ENCODE measurements at places on chromosomes 4 and X.

- no peak for DNase-seq
These were observed 23.6 kb upstream of the GLOD5 start for GRCh38 chrX:48737940-48738339.

- DNase-seq, result no peak
These were observed 182.2 kb upstream of the TEX13C start for GRCh38 chrX:125137521-125137920.

DNA sequence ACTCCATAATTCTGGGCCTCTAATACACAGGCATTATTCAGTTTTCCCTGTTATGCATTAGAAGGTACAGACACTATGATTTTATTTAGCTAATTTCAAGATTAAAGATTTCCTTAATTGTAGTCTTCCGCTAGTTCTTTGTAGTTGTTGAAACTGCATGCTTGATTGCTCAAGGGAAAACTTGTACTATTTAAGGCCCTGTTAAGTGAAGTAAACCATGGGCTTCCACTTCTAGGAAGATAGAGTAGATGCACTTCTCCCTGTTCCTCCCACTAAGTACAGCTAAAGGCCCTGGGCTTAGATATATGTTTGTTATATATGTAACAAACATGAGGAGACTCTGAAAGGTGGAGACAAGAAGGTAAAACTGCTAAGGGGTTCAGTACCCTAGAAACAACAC lies 215.8 kb upstream of the LEF1 start:
- no peak for DNase-seq

GRCh38 chrX:87583679-87584078 lies 66.1 kb downstream of the KLHL4 start:
- DNase-seq, result no peak

GRCh38 chr4:3495204-3495975 lies 32.3 kb downstream of the DOK7 start:
- DNase-seq, result no peak

DNA sequence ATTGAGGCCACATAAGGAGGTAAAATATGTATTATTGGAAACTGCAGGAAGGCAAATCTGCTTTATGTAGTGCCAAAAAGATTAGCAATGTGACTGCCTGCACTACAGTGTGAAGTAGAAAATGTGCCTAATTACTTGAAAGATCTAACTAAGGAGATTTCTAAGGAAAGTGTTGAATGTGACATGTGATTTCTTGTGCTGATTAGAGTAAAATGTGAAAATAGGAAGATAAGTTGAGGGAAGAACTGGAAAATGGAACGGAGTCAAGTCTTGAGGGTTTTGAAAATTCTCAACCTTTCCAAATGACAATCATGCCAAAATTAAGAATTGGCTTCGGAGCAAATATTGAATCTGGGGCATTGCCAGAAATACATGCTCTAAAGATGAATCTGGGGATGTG lies 209.5 kb upstream of the SPOCK3 start:
- no peak for DNase-seq

DNA sequence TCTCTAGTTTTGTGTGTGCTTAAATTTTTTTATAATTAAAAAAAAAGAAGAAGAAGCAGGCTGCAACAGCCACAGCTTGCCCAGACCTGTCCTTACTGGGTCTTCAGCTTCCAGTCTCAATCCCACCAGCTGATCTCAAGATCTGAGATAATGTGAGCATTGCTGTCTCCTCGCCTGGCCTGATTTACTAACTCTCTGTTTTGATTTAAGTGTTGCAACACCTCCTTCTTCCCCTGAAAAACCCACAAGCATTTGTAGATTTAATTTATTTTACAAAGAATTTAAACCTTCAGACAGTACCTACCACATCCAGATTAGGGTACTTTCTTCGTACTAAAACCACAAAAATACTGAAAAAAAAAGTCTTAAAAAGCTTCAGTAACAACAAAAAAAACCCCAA lies 38.0 kb downstream of the FAM241A start:
- DNase-seq, result no peak

GRCh38 chr4:102454268-102454667 lies 46.9 kb upstream of the NFKB1 start:
- no peak for DNase-seq

GRCh38 chr4:13928214-13928613 lies 300.7 kb upstream of the BOD1L1 start:
- DNase-seq, result no peak

DNA sequence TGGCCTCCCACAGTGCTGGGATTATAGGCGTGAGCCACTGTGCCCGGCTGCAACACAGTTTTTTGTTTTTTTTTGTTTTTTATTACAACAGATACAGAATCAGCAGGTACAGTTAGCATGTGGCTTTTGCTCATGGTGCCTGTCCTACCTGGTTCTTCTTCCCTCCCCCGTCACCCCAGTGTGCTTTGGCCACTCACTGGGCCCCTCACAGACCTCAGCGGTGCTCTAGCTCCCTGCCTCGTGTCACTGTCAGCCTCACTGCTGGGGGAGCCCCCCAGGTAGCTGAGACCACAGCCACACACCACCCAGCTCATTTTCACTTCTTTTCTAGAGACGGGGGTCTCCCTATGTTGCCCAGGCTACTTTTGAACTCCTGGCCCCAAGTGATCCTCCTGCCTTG lies 38.7 kb downstream of the HTT-AS start:
- no peak for DNase-seq

- no peak for DNase-seq
These were observed 325.9 kb downstream of the NR3C2 start for GRCh38 chr4:148116264-148116663.

- no peak for DNase-seq
These were observed 43.1 kb downstream of the ADAMTS3 start for GRCh38 chr4:72525938-72526337.

DNA sequence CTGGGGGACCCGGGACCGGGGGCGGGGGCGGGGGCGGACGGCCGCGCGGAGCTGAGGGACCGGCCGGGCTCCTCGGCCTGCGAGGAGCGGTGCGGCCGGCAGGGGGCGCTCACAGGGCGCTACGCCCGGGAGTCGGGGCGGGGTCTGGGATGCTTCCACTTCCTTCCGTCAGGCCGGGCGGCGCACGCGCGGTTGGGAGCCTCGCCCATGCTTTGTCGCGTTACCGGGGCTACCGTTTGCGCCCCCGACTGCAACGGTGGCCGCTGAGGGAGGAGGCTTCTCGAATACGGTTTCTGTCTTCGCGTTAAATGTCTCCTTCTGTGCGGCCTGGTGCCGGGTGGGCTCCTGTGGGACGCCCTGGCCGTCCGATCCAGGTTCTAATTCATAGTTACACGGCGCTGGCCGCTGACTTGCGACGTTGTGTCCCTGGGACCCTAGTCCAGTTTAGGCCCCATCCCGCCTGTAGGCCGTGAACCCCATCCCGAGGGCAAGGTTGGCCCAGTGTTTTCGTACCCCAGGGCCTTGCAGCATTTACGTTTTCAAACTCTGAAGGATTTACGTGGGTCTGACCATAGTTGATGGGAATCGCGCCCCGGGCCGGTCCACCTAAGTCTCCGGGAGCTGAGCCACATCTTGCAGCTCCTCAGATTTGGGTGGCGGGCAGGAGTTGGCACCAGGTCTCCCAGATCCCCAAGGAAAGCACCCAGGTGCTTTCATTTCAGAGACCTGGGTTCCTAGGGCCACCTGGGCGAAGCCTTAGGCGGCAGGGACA lies 549 bp downstream of the MSL3 start:
- DNase-seq, result peak; percentile 85

GRCh38 chr4:6929812-6930464 lies 20.3 kb downstream of the TBC1D14 start:
- DNase-seq, result no peak

DNA sequence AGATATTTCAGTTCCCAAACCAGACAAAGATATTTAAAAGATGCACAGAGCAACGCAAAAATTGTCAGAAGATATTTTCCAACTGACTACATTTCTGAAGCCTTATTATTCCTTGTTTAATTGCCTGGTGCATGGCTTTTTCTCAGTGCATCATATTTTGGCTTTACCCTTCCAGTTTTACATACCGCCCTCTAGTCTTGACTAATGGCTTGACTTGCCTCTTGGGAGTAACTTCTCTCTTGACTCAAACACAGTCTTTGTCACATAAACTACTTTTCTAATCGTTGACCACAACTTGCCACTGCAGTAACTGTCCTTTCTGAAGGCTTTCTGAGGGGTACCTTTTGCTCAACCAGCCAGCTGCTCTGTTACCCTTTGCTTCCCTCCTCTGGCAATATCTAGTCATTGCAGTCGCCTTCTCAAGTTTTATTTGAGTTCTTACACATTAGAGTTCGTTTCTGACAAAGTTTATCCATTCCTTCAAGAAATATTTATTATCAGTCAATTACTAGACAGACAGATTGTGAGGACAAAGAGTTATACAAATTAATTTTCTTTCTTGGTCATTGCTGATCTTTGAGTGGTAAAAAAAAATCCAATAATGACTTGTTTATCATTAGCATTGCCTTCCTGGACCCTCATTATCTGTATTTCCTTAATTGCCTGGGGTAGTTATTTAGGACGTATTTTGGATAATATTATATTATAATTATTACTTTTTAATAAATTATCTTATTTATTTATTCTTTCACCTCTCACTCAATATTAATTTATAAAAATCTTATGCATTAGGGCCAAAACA lies 506.9 kb upstream of the PCDH10 start:
- DNase-seq, result no peak

DNA sequence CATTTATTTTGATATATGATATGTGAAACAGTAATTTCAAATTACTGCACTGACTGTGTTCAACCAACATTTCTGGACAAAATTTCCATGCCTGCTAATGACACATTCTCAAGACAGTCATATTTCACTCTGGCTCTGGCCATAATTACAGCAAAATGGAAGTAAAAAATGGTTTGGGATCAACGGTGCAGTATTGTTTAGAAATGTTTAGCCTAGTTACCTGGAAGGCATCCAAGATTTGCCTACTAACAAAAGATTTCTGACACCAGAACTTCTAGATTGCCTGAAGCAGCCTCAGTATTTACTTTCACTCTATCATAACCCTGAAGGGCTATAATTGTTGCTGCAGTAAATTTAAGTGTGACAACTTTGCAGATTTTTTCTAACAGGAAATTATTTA lies 416.3 kb downstream of the PCDH10 start:
- no peak for DNase-seq

DNA sequence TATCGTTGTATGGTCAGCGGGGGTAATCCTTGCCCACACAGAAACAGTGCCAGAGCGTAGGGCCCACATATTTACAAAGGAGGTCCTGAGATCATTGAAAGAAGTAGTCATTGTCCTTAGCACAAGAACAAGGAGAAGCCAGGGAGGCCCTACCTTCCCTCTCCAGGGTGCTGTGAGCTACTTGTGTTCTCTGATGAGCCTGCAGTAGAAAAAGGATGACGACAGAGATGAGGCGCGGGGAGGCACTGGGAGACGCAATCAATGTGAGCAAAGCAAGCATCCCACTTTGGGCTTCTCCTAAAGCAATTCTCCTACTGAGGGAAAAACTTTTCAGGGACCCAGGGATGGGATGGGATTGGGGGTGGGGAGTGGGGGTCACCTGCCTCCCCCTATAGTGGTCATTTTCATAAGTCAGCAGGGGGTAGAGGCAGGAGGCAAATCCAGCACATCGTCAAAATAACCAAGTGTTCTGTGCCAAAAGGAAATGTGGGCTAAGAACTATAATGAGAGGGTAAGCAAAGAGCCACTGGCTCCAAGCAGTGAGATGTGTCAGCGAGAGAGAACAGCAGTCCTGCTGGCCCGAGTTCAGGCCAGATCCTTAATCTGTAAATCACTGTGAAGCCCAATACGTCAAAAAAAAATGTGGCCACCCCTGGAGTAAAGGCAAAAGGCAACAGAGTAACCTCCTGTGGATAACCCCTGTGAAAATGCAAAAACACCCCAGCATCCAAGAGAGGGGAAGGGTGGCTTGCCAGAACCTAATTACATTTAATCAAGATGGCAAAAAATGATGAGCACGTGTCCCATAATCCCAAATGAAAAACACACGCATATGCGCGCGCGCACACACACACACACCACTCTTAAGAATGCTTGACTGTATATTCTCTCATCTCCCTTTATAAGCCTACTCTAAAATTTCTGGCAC lies 136.6 kb upstream of the HHIP start:
- DNase-seq, result no peak

DNA sequence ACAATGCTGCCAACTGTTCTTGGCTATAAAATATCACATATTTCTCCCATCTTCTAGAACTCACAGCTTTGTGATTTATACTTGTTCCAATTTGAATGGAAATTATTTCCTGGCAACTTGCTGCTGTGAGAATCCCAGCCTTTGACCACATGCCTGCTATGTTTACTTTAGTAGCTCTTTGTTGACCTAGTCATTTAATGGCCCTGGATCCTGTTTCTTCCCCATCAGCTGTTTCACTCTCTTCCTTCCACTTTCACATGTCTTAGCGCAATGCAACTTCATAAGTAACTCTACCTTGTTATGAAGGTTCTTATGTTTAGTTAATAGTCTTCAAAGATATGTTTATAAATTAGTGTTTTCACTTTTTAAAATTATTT lies 1973.6 kb upstream of the AGA start:
- DNase-seq, result no peak

- DNase-seq, result no peak
These were observed 76.6 kb downstream of the ARHGAP10 start for GRCh38 chr4:147808447-147808846.

- no peak for DNase-seq
These were observed 23.2 kb downstream of the VEGFC start for GRCh38 chr4:176769514-176769913.

GRCh38 chr4:68445111-68445510 lies 2.2 kb upstream of the TMPRSS11E start:
- no peak for DNase-seq

DNA sequence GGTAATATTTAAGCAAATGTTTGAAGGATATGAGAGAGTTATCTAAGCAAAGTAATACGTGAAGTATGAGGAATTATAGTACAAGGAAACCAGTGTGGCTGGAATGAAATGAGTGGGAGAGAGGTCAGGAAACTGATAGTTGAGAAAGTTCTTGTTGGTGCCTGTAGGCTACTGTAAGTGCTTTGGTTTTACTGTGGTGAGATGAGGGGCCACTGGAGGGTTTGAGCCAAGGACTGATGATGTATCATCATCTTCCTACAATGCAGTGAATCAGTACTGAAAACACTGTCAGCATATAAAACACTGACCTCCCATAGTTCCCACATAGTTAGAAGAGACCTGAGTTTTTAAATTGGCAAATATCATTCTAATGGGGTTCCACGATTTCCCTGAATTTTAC lies 367.5 kb upstream of the CTSO start:
- DNase-seq, result no peak

DNA sequence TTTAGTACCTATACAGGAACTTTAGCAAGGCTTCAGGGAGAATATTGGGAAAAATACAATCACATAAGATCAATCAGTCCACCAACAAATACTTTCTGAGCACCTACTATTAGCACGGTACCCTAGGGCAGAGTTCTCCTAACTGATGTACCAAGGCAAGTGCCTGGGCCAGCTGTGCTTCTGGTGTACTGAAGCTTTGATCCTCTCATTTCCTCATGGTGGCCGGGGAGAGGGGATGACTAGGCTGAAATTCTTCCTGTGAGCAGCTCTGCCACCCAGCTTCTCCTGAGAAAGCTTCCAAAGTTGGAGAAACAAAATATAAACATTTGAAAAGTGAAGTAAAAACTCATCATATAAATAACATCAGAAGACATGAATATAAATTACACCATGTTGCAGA lies 49.3 kb upstream of the ATOH1 start:
- DNase-seq, result no peak

Data from activated CD4-positive, alpha-beta T cell treated with anti-CD3 and anti-CD28 coated beads, Interleukin-2, amount 50 U/mL, for 4 hours (primary cell).